T-cell (primary cell): ENCODE measurements at places on chromosomes 12 and 14. TPM values are rescaled to one million over a fixed set of nuclear protein-coding genes. Genes with fewer than 3 reads are reported as not detected.

DNA sequence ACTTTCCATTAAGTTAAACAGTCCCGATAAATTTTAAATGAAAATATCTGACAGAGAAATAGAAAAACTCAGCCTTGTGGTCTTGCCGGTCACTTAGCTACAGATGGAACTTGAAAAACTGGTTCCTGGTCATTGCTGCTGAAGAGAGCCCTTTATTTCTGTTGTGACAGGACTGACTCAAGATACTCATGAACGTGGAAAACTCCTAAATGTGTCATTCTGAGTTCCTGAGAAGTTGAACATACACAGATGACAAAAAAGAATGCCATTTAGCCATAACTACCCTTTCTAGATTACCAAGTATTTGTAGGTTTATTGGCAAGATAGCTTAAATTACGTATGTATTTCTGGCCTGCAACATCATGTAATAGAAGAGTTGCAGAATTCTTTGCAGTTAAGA, 134.2 kb downstream of the HMGA2 start:
- no peak for DNase-seq

GRCh38 chr14:105139212-105139825, 29.3 kb downstream of the JAG2 start:
- no peak for DNase-seq

- DNase-seq, result peak; percentile 67
These were observed 6.4 kb upstream of the TC2N start for GRCh38 chr14:91873471-91874415.

- no peak for DNase-seq
These were observed 11.7 kb downstream of the TTC7B start for GRCh38 chr14:90804292-90805083.

GRCh38 chr14:105891631-105892452, 365.5 kb downstream of the TMEM121 start:
- DNase-seq, result no peak

GRCh38 chr12:18631339-18631738, 106.5 kb downstream of the PLCZ1 start:
- no peak for DNase-seq

GRCh38 chr14:72882047-72882446, 11.9 kb downstream of the DPF3 start:
- no peak for DNase-seq

GRCh38 chr14:76090616-76091391, 60.9 kb upstream of the GPATCH2L start:
- DNase-seq, result no peak

GRCh38 chr12:116544656-116545055, 14.5 kb upstream of the MAP1LC3B2 start:
- DNase-seq, result no peak

- no peak for DNase-seq
These were observed 34.7 kb downstream of the KICS2 start for GRCh38 chr12:64187370-64187769.

- no peak for DNase-seq
These were observed 150.4 kb downstream of the KSR2 start for GRCh38 chr12:117818400-117818799.

DNA sequence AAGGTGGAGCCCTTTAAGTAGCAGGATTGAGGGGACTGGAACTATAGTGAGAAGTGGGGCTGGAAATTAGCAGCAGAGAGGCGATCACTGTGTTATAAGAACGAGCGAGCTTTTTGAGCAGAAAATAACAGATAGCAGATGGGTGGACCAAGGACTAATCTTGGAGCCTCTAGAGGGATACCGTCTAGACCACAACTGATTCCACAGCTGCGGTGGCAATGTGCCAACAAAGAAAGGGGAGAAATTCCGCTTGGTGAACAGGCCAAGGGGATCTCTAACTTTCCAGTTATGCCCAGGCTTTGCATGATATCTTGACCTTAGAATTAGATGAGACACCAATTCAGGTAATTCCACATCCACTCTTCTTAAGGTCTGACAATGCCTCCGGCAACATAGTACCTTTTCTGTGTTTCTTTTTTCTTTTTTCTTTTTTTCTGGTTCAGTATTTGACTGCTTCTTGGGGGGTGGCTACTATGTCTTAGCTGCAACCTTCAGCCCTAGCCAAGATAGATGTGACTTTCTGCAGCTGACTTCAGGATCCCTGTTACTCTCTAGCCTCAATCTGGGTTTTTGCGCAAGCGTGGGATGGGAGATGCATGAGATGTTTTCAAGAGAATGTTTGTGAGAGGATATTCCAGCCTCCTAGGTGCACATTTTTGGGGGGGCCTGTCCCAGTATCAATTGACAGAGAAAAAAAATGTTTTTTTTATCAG, 143.4 kb upstream of the CPSF6 start:
- no peak for DNase-seq

DNA sequence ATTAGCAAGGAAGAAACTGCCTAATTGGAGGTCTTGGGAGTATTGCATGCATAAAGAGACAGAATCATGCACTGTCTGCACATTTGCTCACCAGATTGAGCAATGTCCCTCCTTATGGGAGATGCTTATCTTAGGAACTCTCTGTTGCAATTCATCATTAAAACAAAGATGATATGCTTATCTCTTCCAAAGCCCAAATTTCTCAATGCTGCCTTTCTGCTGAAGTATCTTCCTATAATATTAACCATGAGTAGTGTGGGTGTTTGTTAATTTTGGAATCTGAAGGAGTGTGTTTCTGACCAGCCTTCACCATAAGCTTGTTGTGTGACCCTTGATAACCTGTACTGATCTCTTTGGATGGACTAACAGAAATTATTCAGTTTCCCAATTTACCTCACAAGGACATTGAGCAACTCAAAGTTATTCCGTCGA, 1257.6 kb upstream of the FLRT2 start:
- no peak for DNase-seq

GRCh38 chr12:94404854-94405253, 54.8 kb downstream of the CEP83 start:
- no peak for DNase-seq

GRCh38 chr14:45201905-45202304, 51.1 kb downstream of the MIS18BP1 start:
- peak; percentile 15 for DNase-seq

Gene SLC7A7
- total RNA-seq, result 0.76 TPM

Gene SYNE3
- 55.6 TPM for total RNA-seq

Gene AQP6
- total RNA-seq, result not detected

Gene GPRC5D
- total RNA-seq, result not detected

Gene INHBC
- not detected for total RNA-seq

Gene HCAR3
- total RNA-seq, result not detected
